NCI-H748 treated with DMSO at 0.1 percent for 48 hours (cell line): ENCODE measurements at places on chromosomes 12 and 14.

DNA sequence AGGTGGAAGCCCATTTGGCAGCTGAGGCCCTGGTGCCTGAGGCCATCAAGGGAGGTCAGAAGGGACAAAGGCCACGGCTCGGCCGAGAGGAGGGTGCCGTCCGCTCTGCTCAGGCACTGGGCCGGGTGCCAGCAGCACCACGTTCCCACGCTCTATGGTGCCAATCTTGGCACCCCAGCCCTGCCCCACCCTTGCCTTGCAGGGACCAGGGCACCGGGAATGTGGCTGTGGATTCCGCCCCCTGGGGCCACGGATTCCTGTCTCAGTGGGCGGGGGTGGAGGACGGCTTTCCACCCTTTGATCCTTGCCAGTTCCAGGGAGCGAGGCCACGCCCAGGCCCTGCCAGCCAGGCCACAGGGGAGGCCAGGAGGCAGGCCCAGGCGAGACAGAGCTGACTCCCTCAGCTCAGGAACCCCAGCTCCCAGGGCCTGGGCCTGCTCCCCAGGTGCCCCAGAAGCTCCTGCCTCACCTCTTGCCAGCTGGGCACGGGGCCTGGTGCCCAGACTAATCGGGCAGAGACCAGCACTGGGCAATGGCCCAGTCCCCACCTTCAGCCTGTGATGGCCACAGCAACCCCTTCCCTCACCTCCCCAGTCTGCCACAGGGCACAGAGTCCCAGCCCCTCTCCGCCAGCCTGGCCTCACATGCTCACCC is 26.4 kb upstream of the GPR132 start:
- no peak for DNase-seq

DNA sequence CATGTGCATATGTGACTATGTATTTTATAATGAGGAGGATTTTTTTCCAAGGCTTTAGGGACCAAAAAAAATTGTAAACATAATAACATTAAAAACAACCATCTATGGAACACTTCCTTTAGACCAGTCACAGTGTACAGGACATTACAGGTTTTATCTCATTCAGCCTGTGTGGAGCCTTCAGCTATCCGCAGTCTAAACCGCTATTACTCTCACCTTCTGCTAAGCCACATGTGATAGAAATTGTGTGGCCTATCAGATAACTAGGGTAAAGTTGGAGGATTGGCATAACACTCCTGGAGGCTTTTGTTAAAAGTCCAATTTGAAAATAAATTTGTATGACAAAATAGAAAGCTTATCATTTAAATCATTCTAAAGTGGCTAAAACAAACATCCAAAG is 281.2 kb upstream of the TMTC1 start:
- no peak for DNase-seq

DNA sequence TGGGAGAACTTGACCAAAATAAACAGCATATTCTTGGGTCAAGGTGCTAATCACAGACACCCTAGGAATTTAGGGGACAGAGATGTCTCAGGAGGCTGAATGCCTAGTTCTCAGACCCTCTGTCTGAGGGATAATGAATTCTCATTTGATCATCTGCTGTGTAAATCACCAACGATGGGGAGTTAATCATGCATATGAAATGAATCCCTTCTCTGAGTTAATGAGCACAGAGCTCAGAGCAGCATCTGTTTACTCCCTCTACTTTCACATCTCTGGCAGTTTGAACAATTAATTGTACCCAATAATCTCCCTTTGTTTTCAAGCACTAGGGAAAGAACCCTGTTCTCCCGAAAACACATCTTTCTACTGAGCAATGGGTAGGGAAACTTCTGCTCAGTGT is 129.4 kb upstream of the SRRM4 start:
- no peak for DNase-seq

DNA sequence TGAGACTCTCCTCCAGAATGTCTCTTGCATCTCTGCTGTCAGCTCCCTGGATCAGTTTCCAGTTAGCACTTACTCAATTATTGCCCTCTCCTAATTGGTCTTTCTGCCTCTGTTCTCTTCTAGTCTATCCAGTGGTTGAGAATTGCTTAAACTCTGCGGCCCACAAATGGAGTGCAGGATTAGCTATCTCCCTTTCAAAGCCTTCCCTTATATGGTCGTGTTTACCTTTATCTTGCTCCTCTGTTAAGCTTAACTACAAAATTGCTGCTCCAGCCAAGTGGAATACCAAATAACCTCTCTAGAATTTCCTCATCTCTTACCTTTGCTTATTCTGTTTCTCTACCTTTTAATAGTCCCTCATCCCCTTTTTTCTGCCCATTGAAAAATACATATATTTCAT is 132.7 kb downstream of the NRXN3 start:
- DNase-seq: peak; percentile 30

- DNase-seq: no peak
Measured at GRCh38 chr12:66859751-66860440, 181.0 kb upstream of the GRIP1 start.

GRCh38 chr14:56205881-56206280 is 87.7 kb downstream of the PELI2 start:
- no peak for DNase-seq

- DNase-seq: no peak
Measured at GRCh38 chr12:132389026-132389425, 59.6 kb upstream of the GALNT9 start.

DNA sequence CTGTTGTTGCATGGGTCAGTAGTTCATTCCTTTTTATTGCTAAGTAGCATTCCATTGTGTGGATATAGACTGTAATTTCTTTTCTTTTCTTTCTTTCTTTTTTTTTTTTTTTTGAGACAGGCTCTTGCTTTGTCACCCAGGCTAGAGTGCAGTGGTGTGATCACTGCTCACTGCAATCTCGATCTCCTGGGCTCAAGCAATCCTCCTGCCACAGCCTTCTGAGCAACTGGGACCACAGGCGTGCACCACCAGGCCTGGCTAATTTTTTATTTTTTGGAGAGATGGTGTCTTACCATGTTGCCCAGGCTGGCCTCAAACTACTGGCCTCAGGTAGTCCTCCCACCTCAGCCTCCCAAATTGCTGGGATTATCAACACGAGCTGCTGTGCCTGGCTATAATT is 5.2 kb downstream of the ATP6V0A2 start:
- DNase-seq: no peak

DNA sequence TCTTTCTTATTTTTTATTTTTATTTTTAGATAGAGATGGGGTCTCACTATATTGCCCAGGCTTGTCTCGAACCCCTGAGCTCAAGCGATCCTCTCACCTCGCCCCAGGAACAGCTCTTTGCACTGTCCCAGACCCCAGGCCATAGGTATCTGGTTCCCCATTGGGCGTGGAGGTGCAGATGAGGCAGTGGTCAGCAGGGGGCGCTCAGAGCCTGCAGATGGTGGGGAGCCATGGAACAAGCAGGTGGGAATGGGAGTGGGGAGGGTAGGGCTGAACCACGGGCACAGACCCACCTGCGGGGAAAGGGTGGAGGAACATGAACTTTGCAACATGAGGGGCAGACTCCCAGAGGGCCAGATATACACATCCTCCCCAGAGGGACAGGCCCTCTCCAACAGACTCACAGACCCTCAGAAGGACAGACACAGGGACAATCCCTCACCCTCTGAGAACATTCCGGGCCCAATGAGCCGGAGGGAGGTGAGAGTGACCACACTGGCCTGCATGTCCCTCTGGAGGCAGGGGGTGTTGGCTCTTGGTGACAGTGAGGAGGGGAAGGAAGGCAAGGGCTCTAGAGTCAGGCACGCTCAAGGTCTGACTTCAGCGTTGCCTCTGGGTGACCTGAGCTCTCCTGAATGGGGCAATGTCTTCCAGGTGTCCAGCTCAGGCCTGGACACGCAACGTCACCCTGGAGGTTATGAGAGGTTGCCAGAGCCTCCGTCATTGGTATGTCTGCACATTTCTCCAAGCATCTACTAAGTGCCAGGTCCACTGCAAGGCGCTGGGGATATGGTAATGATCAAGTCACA is 34.9 kb downstream of the KRT80 start:
- peak; percentile 58 for DNase-seq

DNA sequence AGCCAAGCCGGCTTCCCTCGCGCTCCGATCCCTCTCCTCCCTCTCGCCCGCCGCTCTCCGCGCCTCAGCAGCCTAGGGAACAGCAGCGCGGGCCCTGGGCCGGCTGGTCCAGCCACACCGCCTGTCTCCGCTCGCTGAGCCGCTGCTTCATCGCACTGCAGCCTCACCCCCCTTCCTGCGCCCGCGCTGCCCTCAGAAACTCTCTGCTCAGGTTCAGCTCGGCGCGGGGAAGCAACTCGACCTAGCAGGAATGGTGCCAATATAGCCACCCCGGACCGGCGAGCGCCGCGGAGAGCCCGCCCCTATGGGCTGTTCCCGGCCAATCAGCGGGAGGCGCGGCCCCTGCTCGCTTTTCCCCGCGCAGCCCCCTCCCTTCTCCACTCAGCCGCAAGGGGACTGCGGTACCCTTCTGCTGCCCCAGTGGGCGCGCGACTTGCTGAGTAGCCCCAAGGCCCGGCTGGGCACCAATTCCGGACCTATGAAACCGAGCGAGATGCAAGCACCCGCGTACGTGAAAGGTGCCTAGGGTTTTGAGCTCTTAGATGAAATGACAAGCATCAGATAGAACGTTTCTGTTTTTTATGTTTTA is at the start of gene ADAMTS20:
Gene ADAMTS20, minus strand, starts transcription at position 233 of the 589 bp plus-strand sequence. CDS start 282 bp downstream, outside the sequence.
- DNase-seq: no peak

DNA sequence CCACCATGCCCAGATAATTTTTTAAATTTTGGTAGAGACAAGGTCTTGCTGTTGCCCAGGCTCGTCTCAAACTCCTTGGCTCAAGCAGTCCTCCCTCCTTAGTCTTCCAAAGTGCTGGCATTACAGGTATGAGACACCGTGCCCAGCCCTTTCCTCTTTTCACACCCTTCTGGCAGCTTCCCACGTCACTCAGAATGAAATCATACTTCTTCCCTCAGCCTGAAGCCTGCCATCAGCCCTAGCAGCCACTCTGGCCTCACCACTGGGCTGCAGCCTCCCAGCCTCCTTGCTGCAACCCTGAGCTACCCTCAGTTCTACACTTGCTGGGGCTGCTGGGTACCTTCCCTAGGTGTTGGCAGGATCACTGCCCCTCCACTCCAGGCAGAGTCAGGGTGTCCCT is 18.2 kb downstream of the ANKRD9 start:
- DNase-seq: no peak

DNA sequence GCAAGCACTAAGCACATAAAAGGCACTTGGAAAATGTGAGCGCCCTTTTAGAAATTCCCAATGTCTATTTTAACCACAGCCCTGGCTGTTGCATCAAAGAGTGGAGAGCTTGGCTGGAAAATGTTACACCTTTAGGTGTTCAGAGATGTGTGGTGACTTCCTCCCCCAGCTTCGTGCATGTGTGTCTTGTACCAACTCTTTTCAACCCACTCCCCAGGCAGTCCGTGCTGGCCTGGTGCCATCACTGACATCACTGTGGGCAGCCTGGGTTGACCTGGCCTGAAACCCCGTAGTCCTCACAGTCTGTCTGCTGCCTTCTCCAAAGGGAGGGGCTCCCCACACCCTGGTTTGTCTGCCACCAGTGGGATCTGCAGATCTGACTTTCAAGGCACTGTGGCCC is 101.8 kb downstream of the SCARB1 start:
- no peak for DNase-seq

DNA sequence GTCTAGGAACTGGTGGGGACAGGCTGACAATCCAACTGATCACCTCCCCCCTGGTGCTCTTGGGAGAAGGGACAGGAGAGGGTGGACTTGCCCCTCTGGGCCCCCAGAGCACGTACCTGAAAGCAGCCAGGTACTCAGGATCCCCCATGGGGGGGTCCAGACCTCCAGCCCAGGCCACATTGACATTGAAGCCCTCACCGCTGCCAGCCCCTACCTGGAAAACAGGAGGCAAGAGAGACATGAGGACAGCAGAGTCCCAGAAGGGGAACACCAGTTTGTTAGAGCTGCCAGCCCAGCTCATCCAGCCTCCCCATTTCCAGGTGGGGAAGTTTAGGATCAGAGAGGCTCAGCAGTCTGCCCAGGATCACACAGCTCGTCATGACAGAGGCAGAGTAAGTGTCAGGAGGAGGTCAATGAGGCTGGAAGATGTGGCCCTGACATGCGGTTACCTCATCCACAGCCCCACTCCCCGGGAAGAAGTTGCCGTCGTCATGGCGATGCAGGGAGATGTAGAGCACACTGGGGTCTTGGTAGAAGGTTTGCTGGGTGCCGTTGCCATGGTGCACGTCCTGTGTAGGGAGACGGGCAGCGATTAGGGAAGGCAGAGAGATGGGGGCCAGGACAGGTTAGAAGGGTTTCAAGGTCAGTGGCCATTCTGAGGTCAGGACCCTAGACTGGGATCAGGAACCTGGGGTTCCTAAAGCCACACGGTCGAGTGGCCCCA is 14.7 kb downstream of the SLC48A1 start:
- no peak for DNase-seq

DNA sequence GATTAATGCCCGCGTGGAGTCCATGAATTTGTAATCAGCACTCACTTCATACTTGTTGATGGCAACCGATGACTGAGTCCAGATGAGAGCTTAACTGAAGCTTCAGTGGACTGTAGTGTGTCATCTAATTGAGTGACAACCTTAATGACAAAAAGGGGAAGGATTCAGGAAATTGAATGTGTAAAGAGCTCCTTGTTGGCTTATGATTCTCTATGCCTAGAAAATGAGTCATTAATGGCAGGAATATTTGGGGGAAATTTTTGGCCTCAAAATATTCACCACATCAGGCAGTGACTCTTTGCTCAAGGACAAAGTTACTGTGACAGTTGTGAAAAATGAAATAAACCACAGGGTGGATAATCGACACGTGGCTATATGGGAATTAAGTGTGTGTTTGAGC is 55.3 kb upstream of the STON2 start:
- no peak for DNase-seq

- peak; percentile 72 for DNase-seq
Measured at GRCh38 chr14:70045844-70046535, 142.8 kb downstream of the SLC8A3 start.

- no peak for DNase-seq
Measured at GRCh38 chr12:2101771-2102170, 49.0 kb downstream of the CACNA1C start.

GRCh38 chr14:77426396-77426795 is 3.1 kb upstream of the NOXRED1 start:
- no peak for DNase-seq

DNA sequence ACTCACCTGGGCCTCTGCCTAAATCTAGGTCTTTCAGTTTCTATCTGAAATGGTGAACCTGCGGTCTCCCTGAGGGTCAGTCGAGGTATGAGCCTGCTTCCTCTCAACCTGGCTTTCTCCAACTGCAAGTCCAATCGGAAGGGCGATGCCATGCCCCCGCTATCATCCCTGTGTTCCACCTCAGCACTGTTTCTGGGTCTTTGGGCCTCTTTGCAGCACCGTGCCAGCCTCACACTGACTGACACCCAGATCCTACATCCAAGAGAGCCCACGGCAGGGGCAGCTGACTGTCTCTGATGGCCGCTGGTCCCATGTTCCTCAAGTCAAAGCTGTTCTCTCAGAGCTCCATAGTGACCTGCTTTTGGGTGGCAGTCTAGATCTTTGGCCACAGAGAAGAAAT is 120.7 kb downstream of the PAPOLA start:
- no peak for DNase-seq
